Activated naive CD8-positive, alpha-beta T cell treated with anti-CD3 and anti-CD28 coated beads, Interleukin-2, amount 10 ng/mL, durations not matched to agents 7 days and 5 days (primary cell): ENCODE measurements at places on chromosomes 2 and 18.
A peak's percentile ranks its signal among the peaks of the same experiment; 100 is the strongest.

DNA sequence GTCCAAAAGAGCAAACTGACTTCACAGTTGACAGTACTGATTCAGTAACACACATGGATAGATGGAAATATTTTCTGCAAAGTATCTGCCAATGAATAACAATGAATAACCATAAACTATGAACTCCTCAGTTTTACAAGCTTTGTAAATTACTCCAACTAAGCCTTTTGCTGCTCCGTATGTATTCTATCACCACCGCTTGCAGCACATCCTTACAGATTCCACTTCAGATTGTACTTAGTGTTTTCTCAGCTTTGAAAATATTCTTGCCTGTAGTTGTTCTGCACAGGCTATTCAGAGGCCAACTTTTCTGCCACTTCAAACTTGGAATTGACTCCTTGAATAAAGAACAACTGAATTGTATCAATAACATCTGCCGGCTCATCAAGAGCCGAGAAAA is 36.2 kb downstream of the TLK1 start:
- DNase-seq: no peak

GRCh38 chr2:61380056-61380881 is 90.6 kb downstream of the USP34 start:
- DNase-seq: no peak

GRCh38 chr2:62409442-62409841 is 96.6 kb downstream of the TMEM17 start:
- DNase-seq: no peak

DNA sequence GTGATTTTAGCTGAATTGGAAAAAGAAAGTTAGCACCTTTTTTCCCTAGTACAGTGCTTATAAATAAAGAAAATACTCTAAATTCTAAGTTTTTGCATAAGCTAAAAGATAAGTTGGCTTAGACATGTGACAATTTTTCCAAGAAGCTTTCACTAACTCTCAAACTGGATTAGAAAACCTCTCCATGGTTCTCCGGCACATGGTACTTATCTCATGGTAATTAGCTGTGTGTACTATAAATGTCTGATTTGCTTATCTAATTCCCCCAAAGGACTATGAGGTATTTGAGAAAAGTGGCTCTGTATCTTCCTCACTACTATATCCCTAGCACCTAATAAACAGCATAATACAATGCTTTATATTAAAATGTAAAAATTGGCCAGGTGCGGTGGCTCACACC is 71.1 kb downstream of the ROCK1 start:
- no peak for DNase-seq

- DNase-seq: no peak
Measured at GRCh38 chr2:228377533-228377932, 196.0 kb upstream of the SPHKAP start.

DNA sequence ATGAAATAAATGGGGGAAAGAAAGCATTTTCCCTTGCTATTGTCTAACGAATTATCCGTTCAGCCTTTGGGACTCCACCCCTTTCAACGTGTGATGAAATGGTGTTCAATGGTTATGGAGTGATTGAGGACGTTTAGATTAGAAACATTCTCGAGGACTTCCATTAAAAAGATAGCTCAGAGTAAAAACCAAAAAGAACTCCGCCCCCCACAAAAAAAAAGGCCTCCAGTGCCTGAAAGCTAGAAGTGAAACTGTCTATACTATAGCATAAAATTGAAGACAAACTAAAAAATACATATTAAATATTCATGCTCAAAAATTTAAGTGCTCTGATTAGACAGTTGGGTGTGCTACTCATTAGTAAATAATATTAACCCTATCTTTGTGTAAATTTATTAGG is 3.0 kb upstream of the ZNF516 start:
- no peak for DNase-seq

DNA sequence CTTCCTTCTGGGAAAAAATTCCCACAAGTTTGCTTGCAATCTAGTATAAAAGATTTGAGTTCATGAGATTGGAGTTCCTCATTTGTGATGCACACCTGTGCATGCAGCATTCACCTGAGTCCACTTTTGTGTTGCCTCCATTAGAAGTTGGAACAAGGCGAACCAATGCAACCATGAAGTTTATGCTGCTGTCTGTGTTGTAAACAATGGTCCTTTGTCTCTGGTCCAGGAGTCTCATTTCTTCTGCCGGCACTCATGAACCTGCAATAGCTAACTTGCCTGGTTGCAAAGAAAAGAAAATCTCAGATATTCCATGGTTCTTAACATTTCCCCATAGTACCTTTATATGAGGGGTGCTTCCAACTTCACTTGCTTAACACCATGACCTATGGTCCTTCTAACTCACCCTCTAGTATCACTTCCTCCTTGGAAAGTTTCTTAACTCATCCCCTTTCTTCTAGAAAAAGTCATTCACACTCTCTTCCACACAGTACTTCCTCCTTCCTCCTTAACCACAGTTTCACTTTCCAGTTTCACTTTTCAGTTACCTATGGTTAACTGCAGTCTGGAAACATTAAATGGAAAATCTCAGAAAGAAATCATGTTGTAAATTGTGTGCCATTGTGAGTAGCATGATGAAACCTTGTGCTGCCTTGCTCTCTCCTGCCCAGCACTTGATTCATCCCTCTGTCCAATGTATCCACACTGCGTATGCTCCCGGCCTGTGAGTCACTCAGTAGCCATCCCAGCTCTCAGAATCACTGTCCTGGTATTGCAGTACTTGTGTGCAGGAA is 128.8 kb upstream of the TRIB2 start:
- no peak for DNase-seq

DNA sequence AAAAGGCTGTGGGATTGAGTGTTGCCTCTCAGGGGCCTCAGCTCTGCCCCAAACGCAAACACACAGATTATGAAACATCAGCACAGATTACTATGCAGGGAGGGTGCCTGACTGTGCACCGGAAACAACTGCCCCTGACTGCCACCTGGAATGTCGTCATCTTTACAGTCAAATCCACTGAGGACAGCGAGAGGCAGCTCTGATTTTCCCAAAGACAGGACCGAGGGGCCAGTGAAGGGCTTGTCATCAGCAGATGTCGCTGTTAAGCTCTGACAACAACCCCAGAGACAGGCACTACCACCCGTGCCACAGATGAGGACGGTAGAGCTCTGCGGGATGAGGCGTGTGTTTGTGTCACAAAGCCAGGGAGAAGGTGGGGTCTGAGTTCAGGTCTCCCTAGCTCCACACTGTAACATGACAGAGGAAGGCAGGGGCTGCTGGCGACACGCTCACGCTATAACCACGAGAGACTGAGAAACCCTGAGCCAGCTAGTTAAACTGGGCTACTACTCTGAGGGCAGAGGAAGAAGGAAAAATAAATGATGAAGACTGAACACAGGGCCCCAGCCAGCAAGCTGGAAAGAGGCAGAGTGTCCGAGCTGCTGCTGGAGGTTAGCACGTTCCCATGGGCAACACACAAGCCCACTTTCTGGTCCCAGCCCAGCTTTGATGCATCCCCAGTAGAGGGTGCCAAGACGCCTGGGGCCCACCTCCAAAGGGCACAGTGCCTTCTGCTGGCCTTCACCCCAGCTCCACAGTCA is 47.0 kb downstream of the PARD6G start:
- no peak for DNase-seq

- no peak for DNase-seq
Measured at GRCh38 chr2:205698286-205699268, 16.3 kb downstream of the NRP2 start.

GRCh38 chr2:20574930-20575329 is 76.0 kb downstream of the HS1BP3 start:
- DNase-seq: no peak

- DNase-seq: no peak
Measured at GRCh38 chr2:154029504-154029903, 157.8 kb downstream of the GALNT13 start.

GRCh38 chr2:168443818-168444217 is 12.3 kb upstream of the CERS6 start:
- no peak for DNase-seq

DNA sequence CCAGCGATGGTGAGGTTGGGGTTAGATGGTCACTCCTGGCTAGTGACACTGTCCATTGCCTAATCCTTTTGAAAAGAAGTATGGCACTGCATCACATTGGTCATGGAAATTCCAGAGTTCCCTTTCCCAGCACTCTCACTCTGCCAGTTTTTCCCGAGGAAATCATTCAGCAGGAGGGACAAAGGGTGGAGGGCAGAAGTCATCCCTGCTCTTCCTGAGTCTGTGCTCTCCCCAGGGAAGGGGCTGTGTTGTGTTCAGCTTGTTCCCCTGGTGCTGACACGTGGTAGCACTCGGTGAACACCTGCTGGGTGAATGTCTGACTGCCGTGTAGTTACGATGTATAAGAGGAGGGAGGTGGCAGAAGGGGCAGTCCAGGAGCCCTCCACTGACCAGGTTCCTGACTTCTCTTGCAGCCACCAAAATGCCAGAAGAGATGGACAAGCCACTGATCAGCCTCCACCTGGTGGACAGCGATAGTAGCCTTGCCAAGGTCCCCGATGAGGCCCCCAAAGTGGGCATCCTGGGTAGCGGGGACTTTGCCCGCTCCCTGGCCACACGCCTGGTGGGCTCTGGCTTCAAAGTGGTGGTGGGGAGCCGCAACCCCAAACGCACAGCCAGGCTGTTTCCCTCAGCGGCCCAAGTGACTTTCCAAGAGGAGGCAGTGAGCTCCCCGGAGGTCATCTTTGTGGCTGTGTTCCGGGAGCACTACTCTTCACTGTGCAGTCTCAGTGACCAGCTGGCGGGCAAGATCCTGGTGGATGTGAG is 21.6 kb downstream of the STEAP3 start:
- no peak for DNase-seq

GRCh38 chr2:10257036-10257435 is 45.7 kb upstream of the HPCAL1 start:
- DNase-seq: no peak

DNA sequence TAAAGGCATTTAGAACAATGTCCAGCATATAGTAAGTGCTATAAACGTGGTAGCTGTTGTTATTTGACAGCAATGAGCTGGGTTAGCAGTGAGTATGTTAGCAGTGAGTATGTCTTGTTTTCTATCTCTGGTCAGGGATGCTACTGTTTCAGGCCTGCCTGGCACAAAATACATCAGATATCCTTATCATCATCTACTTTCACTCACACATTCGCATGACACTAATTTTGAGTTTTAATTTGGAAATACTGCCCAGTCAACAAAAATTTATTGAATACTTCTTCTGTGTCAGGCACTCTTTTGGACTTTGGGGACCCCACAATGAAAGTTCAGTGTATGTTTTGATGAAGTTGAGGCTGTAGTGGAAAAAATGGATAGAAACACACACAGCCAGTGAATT is 401.6 kb downstream of the CLIP4 start:
- no peak for DNase-seq

- no peak for DNase-seq
Measured at GRCh38 chr2:27105981-27106380, 12.9 kb downstream of the CGREF1 start.

DNA sequence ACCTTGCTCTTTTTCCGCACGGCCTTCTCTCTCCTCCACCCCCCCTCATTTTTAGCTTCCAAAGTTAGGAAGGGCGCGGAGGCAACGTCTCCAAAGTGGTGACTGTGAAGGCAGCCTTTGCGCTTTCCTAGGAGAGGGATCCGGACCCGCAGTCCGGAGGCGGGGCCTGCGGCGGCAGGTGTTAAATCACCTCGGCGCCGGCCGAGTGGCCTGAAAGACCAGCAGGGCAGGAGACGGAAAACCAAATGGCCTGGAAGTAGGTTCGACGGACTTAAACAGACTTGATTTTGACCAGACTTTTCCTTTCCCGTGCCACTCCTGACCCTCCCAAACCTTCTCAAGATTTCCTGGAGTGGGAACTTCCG is 615 bp downstream of the GORASP2 start:
- no peak for DNase-seq

- no peak for DNase-seq
Measured at GRCh38 chr2:171287611-171288010, 126.9 kb upstream of the TLK1 start.

DNA sequence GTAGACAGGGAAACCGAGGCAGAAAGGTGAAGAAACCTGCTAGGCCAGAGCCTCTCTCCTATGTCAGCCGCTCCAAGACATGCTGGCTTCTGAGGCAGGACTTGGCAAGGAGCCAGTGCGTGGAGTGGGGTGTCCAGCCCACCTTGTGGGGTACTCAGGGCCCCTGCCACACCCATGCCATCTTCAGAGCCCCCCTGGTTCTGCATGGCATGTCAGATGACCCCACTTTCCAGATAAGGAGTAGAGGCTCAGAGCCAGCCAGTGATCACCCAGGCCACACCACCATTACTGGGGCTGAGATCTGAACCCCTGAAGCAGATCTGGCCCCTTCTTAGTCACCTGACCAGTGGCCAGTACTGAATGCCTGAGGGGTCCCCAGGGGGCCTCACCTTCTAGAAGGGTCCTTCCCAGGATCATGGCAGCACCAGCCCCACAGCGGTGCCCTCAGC is 14.7 kb downstream of the CROCC2 start:
- peak; percentile 27 for DNase-seq

DNA sequence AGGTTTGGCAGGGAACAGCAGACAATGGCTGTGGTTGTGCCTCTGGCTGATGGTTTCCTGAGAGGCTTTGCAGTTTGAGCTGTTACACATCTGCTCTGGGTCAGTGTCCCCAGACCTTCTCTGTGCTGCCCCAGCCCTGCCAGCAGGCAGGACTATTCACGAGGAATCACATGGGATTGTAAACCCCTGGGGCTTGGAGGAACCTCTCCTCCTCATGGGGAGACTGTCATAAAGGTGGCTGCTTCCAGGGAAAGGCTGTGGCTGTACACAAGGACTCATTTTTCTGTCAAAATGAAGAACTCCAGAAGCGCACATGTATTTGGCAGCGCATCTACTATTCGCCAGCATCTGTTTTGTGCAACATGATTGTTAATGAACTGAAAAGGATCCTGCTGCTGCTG is 142.6 kb upstream of the CYP1B1 start:
- DNase-seq: no peak

- no peak for DNase-seq
Measured at GRCh38 chr18:74196220-74197119, 48.1 kb downstream of the TIMM21 start.

DNA sequence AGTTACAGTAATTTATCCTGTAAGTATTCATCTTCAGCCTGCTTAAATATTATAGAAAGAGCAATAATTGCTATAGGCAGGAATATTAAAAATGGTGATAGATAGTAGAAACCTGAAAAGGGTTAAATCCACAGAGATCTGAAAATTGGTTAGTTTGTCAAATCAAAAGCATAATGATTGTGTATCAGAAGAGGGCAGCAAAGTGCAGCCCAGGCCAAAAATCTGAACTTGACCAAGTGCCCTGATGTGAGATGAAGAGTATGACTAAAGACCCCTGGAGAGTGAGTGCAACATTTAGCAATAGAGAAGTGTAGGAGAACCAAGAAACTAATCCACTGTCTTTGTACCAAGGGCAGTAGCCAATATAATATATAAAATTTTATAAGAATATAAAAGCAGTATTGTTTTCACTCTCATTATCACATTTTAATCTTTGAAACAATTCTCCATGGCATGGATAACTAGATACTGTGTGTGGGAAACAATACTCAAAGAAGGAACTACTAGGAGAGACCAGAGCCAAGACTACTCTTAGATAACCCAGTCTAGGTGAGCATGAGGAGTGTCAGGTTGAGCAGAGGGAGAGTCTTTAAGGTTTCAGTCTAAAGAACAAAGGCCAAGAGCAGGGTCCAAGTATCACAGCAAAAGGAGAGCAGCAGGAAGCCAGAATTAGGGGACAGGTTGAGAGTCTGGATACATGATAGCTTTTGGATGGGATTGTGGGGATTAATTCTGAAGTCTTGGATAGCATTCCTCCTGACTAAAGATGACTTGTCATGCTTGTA is 148.7 kb downstream of the CALCRL start:
- no peak for DNase-seq
